GM23248 (cell line): ENCODE measurements at places on chromosomes 7 and 10.

- no peak overlapping the region for H3K27ac ChIP-seq
- H3K27me3 ChIP-seq = no peaks in the 10 kb centered on the region
- H3K4me3 ChIP-seq = no peak overlapping the region
- no peak for DNase-seq
- H3K4me1 ChIP-seq = no peaks in the 10 kb centered on the region
Measured at GRCh38 chr10:27433976-27434375, 70.1 kb upstream of the RAB18 start.

DNA sequence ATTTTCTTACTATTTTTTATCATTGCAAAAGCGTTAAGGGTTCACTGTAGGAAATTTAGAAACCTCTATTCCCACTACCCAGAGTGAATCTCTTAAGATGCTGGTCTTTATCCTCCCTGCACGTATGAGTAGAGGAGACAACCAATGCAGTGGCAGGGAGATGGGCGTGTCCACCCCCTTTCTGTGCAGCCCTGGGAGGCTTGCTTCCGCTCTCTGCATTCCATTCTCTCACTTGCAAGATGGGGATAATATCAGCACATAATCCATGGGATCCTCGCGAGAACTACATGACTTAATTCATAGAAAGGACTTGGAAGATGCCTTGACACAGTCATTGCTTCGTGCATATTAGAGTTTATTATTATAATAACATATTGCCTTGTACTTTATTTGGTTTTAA, 196.2 kb downstream of the KLF6 start:
- no peaks in the 10 kb centered on the region for H3K36me3 ChIP-seq
- H3K4me1 ChIP-seq = no peaks in the 10 kb centered on the region
- H3K27ac ChIP-seq = no peak overlapping the region
- no peak overlapping the region for H3K4me3 ChIP-seq
- DNase-seq = no peak

DNA sequence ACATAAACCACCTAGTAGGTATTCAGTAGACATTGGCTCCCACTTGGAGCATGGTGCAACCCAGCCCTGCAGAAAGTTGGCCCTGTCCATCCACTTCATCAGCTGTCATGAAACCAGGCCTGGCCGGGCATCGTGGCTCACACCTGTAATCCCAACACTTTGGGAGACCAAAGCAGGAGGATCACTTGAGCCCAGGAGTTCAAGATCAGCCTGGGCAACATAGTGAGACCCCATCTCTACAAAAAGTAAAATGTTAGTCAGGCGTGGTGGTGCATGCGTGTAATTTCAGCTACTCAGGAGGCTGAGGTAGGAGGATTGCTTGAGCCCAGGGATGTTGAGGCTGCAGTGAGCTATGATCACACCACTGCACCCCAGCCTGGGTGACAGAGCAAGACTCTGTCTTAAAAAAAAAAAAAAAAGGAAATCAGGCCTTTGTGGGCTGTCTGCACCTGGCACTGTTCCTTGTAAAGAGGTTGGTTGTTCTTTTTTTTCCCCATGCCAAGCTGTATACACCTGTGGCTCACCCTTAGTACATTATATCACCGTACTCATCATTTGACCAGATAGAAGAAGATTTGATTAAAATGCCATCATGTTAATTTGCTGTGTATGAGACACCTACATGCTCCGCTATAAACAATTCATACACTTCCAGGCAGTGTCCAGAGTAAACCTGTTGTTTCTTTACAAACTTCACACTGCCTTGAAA, 45.4 kb upstream of the GRID1 start:
- H3K36me3 ChIP-seq = no peaks in the 10 kb centered on the region
- peaks cover 29% of the 10 kb centered on the region for H3K4me1 ChIP-seq
- H3K27ac ChIP-seq = peak overlapping the region; percentile 81
- no peak for DNase-seq
- no peaks in the 10 kb centered on the region for H3K27me3 ChIP-seq
- H3K4me3 ChIP-seq = 0 out of 2 replicates have a peak overlapping the region, but pooled peaks have one; percentile 42

- no peak overlapping the region for H3K4me3 ChIP-seq
- no peaks in the 10 kb centered on the region for H3K27me3 ChIP-seq
- no peak overlapping the region for H3K27ac ChIP-seq
Measured at GRCh38 chr10:7738536-7739407, 35.7 kb downstream of the ITIH2 start.

- H3K4me3 ChIP-seq = peak overlapping the region; percentile 92
- peaks cover 8% of the 10 kb centered on the region; the same call in 1 of the 2 replicates for H3K4me1 ChIP-seq
- peak; percentile 27 for DNase-seq
- no peak overlapping the region for H3K27ac ChIP-seq
Measured at GRCh38 chr10:89250865-89251408, 638 bp downstream of the LIPA start.

GRCh38 chr7:155418941-155419755, 38.8 kb upstream of the EN2 start:
- no peak overlapping the region for H3K4me3 ChIP-seq
- no peak for DNase-seq
- peaks cover 14% of the 10 kb centered on the region; the same call in 1 of the 2 replicates for H3K27me3 ChIP-seq
- no peaks in the 10 kb centered on the region for H3K36me3 ChIP-seq
- no peaks in the 10 kb centered on the region for H3K4me1 ChIP-seq

DNA sequence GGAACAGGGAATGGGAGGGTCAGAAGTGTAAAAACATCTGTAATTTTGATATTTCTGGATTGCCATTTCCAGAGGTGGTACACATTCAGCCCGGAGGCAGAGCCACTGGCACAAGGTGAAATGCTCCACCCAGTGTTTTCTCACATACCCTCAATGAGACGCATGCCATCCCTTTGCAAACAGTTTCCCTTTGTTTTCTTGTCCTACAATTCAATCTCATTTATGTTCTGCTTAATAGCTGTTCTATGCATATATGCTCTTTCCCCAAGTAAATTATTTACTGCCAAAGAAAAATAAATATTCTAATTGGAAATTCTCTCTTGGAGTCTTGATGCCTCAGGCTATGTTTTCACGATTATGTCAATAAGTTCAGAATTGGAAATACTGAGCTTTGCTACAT, 369.7 kb upstream of the AKR1E2 start:
- no peaks in the 10 kb centered on the region for H3K27me3 ChIP-seq
- H3K4me3 ChIP-seq = no peak overlapping the region
- DNase-seq = no peak
- H3K36me3 ChIP-seq = no peaks in the 10 kb centered on the region
- H3K4me1 ChIP-seq = peaks cover 6% of the 10 kb centered on the region

DNA sequence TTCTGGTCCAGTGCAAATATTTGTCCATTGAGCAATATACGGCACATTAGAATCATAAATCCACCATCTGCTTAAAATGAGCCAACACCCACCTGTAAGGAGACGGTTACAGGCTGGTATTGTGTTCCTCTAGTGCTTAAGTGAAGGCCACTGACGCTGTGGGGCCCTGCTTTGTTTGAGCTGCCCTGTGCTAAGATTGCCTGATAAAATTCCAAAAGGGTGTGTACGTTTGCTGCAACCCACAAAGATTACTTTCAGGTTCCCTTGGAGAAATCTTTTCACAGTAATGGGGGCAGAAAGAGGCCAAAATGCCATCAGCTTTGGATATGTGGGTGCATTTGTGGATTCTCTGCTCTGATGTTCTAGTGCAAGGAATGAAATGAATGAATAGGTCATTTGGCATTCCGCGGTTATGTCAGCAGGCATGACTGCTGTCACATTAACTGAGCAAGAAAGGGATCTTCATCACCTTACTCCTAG, 34.4 kb downstream of the AGR3 start:
- H3K36me3 ChIP-seq = no peaks in the 10 kb centered on the region
- DNase-seq = no peak
- no peak overlapping the region for H3K27ac ChIP-seq
- H3K4me3 ChIP-seq = no peak overlapping the region

DNA sequence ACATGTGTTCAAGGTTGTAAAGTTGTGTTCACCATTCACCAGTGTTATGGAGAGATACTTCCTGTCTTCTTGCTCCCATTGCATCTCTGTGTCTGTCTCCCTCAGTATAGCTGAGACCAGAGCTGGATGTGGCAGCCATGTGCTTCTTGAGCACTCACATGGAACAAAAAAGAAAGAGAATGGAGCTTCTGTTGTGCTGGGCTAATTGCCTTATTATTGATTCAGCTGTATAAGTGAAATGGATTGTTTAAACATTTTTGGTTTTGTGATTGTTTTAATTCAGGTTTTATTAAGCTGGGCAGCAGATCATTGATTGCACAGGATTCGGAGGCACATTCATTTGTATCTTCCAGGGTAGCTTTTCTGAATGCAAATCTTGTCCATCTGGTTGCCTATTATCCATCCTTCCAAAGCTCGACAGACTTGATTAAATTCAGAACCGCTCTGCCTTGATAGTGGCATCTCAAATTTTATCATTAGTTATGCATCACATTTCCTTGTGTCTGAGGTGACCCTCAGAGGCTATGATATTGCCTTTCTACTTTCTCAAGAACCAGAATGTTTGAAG, 119.9 kb downstream of the CCNY start:
- peaks cover 25% of the 10 kb centered on the region for H3K4me1 ChIP-seq
- no peak overlapping the region for H3K27ac ChIP-seq
- H3K36me3 ChIP-seq = no peaks in the 10 kb centered on the region
- no peak for DNase-seq
- no peak overlapping the region for H3K4me3 ChIP-seq
- H3K27me3 ChIP-seq = no peaks in the 10 kb centered on the region

GRCh38 chr7:8134089-8134733, 127.8 kb downstream of the ICA1 start:
- no peak overlapping the region for H3K27ac ChIP-seq
- H3K36me3 ChIP-seq = no peaks in the 10 kb centered on the region
- H3K27me3 ChIP-seq = no peaks in the 10 kb centered on the region
- DNase-seq = no peak
- no peak overlapping the region for H3K4me3 ChIP-seq

GRCh38 chr10:100622946-100623345, 87.2 kb downstream of the HIF1AN start:
- H3K4me1 ChIP-seq = no peaks in the 10 kb centered on the region
- H3K27ac ChIP-seq = no peak overlapping the region
- H3K27me3 ChIP-seq = peaks cover 50% of the 10 kb centered on the region
- no peaks in the 10 kb centered on the region for H3K36me3 ChIP-seq

- no peaks in the 10 kb centered on the region for H3K27me3 ChIP-seq
- H3K4me3 ChIP-seq = no peak overlapping the region
- peaks cover 9% of the 10 kb centered on the region for H3K4me1 ChIP-seq
- H3K36me3 ChIP-seq = no peaks in the 10 kb centered on the region
- H3K27ac ChIP-seq = no peak overlapping the region
- DNase-seq = peak; percentile 68
Measured at GRCh38 chr7:96084881-96085553, 236.9 kb downstream of the SLC25A13 start.

- H3K4me1 ChIP-seq = no peaks in the 10 kb centered on the region
- no peak overlapping the region for H3K27ac ChIP-seq
- H3K4me3 ChIP-seq = no peak overlapping the region
- no peak for DNase-seq
- H3K36me3 ChIP-seq = no peaks in the 10 kb centered on the region
- no peaks in the 10 kb centered on the region for H3K27me3 ChIP-seq
Measured at GRCh38 chr7:48634116-48634632, 290.2 kb upstream of the CDC14C start.

GRCh38 chr10:76329891-76330575, 898.6 kb downstream of the LRMDA start:
- H3K4me1 ChIP-seq = peaks cover 17% of the 10 kb centered on the region
- 0 out of 2 replicates have a peak overlapping the region, but pooled peaks have one; percentile 15 for H3K27ac ChIP-seq
- H3K4me3 ChIP-seq = peak overlapping the region; percentile 36
- H3K27me3 ChIP-seq = no peaks in the 10 kb centered on the region
- peak; percentile 72 for DNase-seq

GRCh38 chr7:148572067-148572522, 18.5 kb upstream of the C7orf33 start:
- H3K4me3 ChIP-seq = no peak overlapping the region
- no peaks in the 10 kb centered on the region for H3K27me3 ChIP-seq
- DNase-seq = no peak
- H3K4me1 ChIP-seq = no peaks in the 10 kb centered on the region
- no peak overlapping the region for H3K27ac ChIP-seq

GRCh38 chr7:151371266-151371665, 29.7 kb downstream of the NUB1 start:
- H3K27ac ChIP-seq = no peak overlapping the region
- H3K4me3 ChIP-seq = no peak overlapping the region
- H3K27me3 ChIP-seq = no peaks in the 10 kb centered on the region
- DNase-seq = no peak
- H3K36me3 ChIP-seq = peaks cover 10% of the 10 kb centered on the region

GRCh38 chr7:71735961-71736556, 604.1 kb downstream of the GALNT17 start:
- no peak overlapping the region for H3K27ac ChIP-seq
- no peaks in the 10 kb centered on the region for H3K36me3 ChIP-seq
- no peak overlapping the region for H3K4me3 ChIP-seq
- peak; percentile 67 for DNase-seq
- H3K4me1 ChIP-seq = no peaks in the 10 kb centered on the region

DNA sequence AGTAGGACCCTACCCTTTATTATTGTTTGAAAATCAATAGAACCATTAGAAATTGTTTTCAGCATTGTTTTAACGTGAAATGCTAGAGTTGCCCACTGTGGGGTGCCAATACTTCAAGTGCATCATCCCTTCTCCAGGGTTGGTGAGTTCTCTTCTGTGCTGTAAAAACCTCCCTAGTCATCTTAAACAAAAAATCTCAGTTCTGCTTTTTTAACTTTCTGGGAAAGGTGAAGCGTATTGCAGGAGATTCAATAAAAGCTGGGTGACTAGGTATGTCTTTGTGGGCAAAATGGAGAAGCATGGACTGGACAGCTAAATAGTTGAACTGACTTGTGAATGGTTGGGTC, 699.1 kb downstream of the SUGCT start:
- H3K36me3 ChIP-seq = no peaks in the 10 kb centered on the region
- H3K4me1 ChIP-seq = no peaks in the 10 kb centered on the region
- H3K27ac ChIP-seq = no peak overlapping the region
- no peaks in the 10 kb centered on the region for H3K27me3 ChIP-seq
- no peak overlapping the region for H3K4me3 ChIP-seq

- H3K27me3 ChIP-seq = peaks cover 88% of the 10 kb centered on the region
- H3K4me1 ChIP-seq = peaks cover 2% of the 10 kb centered on the region
- H3K27ac ChIP-seq = no peak overlapping the region
- no peak overlapping the region for H3K4me3 ChIP-seq
- DNase-seq = no peak
Measured at GRCh38 chr7:82548141-82548688, 104.6 kb upstream of the CACNA2D1 start.

GRCh38 chr7:48085942-48086341, 3.1 kb upstream of the UPP1 start:
- no peak overlapping the region for H3K4me3 ChIP-seq
- peaks cover 9% of the 10 kb centered on the region; the same call in 1 of the 2 replicates for H3K36me3 ChIP-seq
- H3K27me3 ChIP-seq = no peaks in the 10 kb centered on the region
- peak overlapping the region; percentile 92; the same call in 1 of the 2 replicates for H3K27ac ChIP-seq
- peaks cover 45% of the 10 kb centered on the region for H3K4me1 ChIP-seq

DNA sequence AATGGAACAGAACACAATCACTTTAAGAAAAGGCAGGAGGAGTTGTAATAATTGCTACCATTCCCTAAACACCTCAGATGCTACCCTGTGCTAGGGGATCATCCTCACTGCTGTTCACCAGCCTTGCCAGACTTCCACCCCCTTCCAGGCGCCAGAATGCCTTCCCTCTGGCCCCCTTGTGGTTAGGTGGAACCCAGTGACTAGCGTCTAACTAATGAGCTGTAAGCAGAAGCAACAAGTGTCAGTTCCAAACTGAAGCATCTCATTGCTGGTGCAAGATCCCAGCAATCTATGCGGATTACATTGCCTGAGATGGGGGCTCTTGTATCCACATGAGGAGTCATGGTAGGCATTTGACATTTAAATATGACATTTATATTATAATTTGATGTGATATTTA, 86.6 kb downstream of the FRMD4A start:
- no peak overlapping the region for H3K4me3 ChIP-seq
- H3K27ac ChIP-seq = no peak overlapping the region
- no peaks in the 10 kb centered on the region for H3K36me3 ChIP-seq
- H3K27me3 ChIP-seq = peaks cover 20% of the 10 kb centered on the region; the same call in 1 of the 2 replicates
- no peaks in the 10 kb centered on the region for H3K4me1 ChIP-seq
